ENCODE measurements at places on chromosomes 4 and X.

DNA sequence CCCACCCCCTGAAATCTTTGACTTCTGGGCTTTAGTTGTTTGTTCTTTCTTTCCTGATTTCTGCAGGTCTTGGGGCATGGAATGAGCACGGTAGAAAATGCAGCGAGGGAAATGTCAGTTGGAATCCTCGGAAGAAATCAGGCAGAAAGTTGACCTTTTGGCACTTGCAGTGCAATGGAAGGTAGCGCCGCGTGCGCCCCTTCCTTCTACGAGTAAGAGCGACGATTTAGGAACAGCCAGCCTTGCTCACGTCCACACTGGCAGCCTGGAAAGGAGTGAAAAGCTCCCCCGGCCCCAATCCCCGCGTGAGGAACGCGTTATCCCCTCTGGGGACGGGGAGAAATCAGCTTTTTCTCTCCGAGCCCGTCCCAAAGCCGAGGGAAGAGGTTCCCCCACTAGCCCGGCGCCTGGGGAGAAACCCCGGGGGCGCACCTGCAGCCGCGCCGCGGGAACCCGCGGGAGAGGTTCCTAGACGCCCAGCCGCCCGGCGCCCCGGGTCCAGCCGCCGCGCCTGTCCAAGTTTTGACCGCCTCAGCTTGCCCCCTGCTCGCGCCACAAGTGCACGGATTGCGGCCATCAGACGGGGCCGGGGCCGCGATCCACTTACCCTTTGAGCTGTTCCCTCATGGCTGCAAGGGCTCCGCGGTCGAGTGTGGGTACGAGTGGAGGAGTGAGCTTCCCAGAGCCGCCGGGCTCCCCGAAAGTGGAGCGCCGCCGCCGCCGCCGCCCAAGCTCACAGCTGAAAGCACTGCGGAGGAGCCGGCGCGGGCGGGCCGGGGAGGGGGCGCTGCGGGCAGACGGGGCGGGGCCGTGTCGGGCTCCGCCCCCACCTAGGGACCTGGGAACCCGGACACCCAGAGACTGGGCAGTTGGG is 194.6 kb upstream of the FTHL17 start:
- no peaks in the 10 kb centered on the region for H3K36me3 ChIP-seq
- no peaks in the 10 kb centered on the region for H3K4me1 ChIP-seq
- H3K27me3 ChIP-seq = no peaks in the 10 kb centered on the region
- H3K27ac ChIP-seq = peak overlapping the region; percentile 81
- peak; percentile 33 for DNase-seq

GRCh38 chr4:57462843-57463242 is 352.7 kb upstream of the IGFBP7 start:
- no peak overlapping the region for H3K27ac ChIP-seq
- no peaks in the 10 kb centered on the region for H3K4me1 ChIP-seq
- no peak overlapping the region for H3K4me3 ChIP-seq
- H3K27me3 ChIP-seq = no peaks in the 10 kb centered on the region

- H3K27me3 ChIP-seq = no peaks in the 10 kb centered on the region
- DNase-seq = no peak
- no peaks in the 10 kb centered on the region for H3K36me3 ChIP-seq
- H3K27ac ChIP-seq = no peak overlapping the region
- H3K4me1 ChIP-seq = no peaks in the 10 kb centered on the region
- no peak overlapping the region for H3K4me3 ChIP-seq
Observed at GRCh38 chr4:152709675-152710438, 30.1 kb upstream of the TMEM154 start.

DNA sequence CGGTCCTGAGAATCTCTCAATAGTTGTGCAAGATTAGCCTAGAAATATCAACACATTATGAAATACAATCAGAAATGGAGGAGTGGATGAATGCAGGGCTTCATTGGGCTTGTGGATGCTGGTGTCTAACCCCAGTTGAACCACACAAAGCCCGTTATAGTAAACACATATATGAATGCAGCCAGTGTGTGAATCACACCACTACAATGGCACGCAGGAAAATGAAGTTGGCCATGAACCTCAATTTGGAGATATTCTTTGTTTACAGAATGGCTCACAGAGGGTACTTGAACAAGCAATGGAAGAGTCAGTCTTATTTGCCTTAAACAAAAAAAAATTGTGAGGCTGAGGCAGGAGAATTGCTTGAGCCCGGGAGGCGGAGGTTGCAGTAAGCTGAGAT is 57.8 kb downstream of the SOD3 start:
- no peaks in the 10 kb centered on the region for H3K36me3 ChIP-seq
- H3K27me3 ChIP-seq = no peaks in the 10 kb centered on the region
- H3K4me1 ChIP-seq = no peaks in the 10 kb centered on the region
- no peak overlapping the region for H3K4me3 ChIP-seq
- no peak for DNase-seq
- H3K27ac ChIP-seq = no peak overlapping the region

- H3K4me3 ChIP-seq = no peak overlapping the region
- no peaks in the 10 kb centered on the region for H3K36me3 ChIP-seq
- no peak for DNase-seq
- no peak overlapping the region for H3K27ac ChIP-seq
- no peaks in the 10 kb centered on the region for H3K4me1 ChIP-seq
Observed at GRCh38 chr4:48360285-48361011, 19.1 kb downstream of the SLAIN2 start.

DNA sequence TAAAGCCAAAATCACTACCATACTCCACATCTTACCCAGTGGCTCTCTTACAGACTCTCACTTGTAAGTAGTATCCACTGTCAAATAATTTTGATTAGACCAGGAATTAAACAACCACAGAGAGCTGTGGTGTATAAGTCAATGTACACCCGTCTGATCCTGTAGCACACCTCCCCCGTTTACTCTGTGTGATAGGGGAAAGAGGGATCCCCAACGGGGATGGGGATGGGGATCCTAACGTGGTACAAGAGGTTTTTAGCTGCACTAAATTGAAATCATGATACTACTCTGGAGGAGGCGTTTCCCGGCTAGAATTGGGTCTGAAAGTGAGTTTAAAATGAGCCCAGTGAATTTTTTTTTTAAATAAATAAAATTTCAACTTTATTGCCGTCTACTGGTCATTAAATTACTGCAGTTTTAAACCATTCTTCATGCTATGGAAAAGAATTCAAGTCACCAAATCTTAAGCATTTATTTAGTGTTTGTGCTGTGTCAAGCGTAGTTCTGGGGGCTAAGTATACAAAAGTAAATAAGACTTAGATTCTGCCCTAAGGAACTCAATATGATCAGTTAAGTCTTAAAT is 76.6 kb downstream of the INTS12 start:
- no peak for DNase-seq
- no peaks in the 10 kb centered on the region for H3K36me3 ChIP-seq
- H3K4me3 ChIP-seq = no peak overlapping the region

DNA sequence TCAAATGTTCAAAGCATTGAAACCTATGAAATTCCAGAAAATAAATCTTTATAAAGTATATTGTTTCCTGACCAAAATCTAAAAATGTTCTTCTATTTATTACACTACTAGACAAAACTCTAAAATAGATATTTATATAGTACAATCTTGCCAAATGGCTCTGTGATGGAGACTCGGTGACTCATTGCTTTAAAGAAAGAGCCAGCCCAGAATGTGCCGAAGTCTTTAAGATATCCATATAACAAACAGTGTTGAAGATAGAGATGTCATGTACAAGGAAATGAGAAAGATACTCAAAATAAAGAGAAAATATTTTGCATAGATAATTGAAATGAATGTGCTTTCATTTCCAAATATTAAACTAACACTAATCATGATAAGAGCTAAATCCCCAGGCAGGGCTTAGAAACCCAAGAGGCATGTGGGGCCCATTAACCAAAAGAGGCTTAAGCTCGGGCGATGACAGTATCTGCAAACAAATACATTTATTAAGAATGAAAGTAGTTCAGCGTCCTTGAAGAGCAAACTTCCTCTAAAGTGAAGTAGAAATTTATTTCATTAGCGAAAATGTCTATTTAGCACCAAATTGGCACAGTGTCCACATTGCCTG is 102.1 kb upstream of the FAM9B start:
- no peak overlapping the region for H3K27ac ChIP-seq
- no peaks in the 10 kb centered on the region for H3K27me3 ChIP-seq
- no peaks in the 10 kb centered on the region for H3K36me3 ChIP-seq
- H3K4me1 ChIP-seq = no peaks in the 10 kb centered on the region
- no peak for DNase-seq
- no peak overlapping the region for H3K4me3 ChIP-seq

GRCh38 chrX:37875675-37876074 is 28.3 kb upstream of the DYNLT3 start:
- no peak overlapping the region for H3K27ac ChIP-seq
- DNase-seq = no peak

DNA sequence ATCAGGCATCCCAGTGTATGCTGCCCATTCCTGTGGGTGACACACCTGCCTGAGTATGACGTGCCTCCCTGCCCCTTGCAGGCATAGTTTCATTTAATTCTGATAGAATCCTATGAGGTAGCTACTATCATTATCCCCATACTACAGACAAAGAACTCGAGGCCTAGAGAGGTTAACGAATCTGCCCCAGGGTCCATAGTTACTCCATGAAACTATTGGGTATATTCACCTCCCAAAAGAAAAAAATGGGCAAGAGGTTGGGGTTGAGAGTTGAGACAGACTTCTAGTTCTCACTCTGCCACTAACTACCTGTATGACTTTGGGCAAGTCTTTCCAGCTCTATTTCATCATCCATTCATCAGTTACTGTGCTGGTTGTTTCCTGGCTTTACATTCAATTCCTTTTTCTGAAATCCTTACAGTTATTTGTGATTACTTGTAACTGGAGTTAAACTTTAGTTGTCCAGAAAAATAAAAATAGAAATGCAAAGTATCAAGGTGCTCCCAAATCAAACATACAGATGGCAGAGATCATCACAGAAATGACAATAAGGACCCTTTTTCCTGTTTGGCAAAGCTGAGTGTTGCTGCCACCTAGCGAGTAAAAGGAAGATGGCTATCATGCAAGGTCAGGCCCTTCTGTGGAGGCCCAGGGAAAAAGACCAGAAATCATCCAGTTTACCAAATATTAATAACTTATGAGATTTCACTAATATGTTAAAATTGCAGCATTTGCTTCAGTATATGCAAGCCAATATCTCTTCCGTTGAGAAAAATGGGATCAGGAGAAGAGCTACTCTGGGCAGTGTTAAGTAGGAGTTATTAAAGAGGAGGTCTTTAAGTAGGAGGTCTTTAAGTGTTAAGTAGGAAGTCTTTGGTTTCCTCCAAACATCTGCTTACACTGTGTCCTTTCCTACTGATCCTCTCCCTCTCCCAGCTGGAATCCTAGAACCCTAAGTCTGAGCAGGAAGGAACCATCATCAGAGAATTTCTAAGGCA is 17.1 kb upstream of the MAP7D3 start:
- no peak for DNase-seq
- no peaks in the 10 kb centered on the region for H3K36me3 ChIP-seq
- H3K4me3 ChIP-seq = no peak overlapping the region
- H3K4me1 ChIP-seq = no peaks in the 10 kb centered on the region

DNA sequence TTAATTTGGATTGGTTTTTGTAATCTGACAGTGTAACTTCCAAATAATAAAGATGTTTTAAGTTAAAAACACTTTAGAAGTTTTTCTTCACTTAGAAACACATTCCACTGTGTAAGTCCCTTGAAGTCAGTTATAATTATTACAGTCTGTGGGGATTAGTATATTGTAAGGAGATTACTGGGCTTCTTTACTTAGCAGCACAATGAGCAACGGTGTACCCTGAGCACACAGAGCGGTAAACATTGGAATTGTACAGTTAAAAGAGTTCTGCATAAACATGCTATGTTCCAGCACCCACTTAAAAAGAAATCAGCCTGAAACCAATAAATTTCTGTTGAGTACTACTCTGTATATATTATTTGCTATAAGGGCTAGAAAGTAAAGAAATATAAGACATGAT is 44.3 kb downstream of the CCSER1 start:
- no peak overlapping the region for H3K27ac ChIP-seq
- H3K4me1 ChIP-seq = no peaks in the 10 kb centered on the region
- no peaks in the 10 kb centered on the region for H3K27me3 ChIP-seq
- no peak for DNase-seq
- no peaks in the 10 kb centered on the region for H3K36me3 ChIP-seq

DNA sequence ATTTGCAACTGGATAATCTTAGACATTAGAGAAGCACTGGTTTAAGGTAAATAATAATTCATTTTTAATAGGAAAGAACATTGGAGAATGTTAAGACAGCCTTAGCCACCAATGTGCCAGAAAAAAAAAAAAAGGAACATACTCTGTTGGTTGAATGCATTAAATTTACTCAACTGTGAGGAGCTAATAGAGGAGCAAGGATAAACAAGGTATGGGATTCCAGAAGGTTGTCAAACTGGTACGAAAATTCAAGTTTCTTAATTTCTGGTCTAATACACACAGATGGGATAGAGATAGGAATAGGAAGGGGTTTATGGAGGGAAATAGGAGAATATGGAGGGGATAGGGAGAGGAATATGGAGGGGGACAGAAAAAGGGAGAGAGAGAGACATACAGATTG is 1096.6 kb downstream of the ARAP2 start:
- no peak for DNase-seq
- H3K4me1 ChIP-seq = no peaks in the 10 kb centered on the region
- no peaks in the 10 kb centered on the region for H3K36me3 ChIP-seq
- no peak overlapping the region for H3K4me3 ChIP-seq

GRCh38 chr4:155805016-155805415 is 46.2 kb downstream of the GUCY1B1 start:
- no peaks in the 10 kb centered on the region for H3K27me3 ChIP-seq
- H3K36me3 ChIP-seq = no peaks in the 10 kb centered on the region
- DNase-seq = no peak
- H3K4me1 ChIP-seq = no peaks in the 10 kb centered on the region
- no peak overlapping the region for H3K27ac ChIP-seq

DNA sequence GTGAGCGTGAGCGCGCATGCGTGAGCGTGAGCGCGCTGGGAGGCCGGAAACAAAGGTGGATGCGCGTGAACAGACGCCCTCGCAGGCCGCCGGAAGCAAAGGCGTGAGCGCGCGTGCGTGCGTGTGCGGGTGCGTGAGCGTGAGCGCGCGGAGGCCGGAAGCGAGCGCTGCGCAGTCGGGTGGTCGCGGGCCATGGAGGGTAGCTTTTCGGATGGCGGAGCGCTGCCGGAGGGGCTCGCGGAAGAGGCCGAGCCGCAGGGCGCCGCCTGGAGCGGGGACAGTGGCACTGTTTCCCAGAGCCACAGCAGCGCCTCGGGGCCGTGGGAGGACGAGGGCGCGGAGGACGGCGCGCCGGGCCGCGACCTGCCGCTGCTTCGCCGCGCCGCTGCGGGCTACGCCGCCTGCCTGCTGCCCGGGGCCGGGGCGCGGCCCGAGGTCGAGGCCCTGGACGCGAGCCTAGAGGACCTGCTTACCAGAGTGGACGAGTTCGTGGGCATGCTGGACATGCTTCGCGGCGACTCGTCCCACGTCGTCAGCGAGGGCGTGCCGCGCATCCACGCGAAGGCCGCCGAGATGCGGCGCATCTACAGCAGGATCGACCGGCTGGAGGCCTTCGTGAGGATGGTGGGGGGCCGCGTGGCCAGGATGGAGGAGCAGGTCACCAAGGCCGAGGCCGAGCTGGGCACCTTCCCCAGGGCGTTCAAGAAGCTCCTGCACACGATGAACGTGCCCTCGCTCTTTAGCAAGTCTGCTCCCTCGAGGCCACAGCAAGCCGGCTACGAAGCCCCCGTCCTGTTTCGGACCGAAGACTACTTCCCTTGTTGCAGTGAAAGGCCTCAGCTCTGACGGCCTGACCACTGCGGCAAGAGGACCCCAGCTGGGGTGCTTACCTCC is at the start of gene BLOC1S4:
TSS of gene BLOC1S4 (plus strand) at position 157 of the 894 bp plus-strand sequence. CDS start at position 193, 36 bp downstream.
- no peaks in the 10 kb centered on the region for H3K27me3 ChIP-seq
- DNase-seq = peak; percentile 80
- no peaks in the 10 kb centered on the region for H3K36me3 ChIP-seq
- H3K4me3 ChIP-seq = peak within 1 kb of the TSS; percentile 84

All from breast epithelium (tissue), 4 donors.